Spleen (tissue), 13 donors: ENCODE measurements at places on chromosomes 2 and 18.

GRCh38 chr2:214543386-214543955 is 132.6 kb downstream of the VWC2L start:
- no peak overlapping the region for H3K27ac ChIP-seq
- no peaks in the 10 kb centered on the region for H3K4me1 ChIP-seq
- no peak overlapping the region for H3K4me3 ChIP-seq
- DNase-seq: no peak

DNA sequence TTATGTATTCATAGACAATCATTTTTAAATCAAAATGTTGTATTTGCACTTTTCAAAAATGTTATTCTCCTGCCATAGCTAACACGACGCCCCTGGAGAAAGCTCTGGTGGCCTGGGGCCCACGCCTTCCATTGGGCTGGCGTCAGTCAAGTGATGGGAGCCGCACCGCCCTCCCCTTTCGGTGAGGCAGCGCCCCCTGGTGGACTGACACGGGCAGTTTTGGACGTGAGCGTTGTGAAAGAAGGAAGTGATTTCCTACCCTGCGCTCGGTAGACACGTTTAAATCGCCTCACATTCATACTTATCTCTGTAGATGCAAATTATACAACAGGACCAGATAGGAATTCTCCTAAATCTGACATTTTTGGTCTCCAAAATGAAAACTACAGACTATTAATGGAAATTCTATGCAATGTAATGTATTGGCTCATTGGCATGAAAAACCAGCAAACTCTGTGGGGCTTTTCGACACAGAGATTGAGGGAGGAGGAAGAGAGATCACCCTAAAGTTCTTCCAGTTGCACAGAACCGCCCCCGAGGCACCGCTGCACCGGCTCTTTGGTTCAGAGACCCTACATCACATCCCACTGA is 326.2 kb upstream of the SOX11 start:
- no peak overlapping the region for H3K4me3 ChIP-seq
- H3K27me3 ChIP-seq: no peaks in the 10 kb centered on the region
- no peak for DNase-seq
- H3K36me3 ChIP-seq: no peaks in the 10 kb centered on the region
- H3K4me1 ChIP-seq: no peaks in the 10 kb centered on the region
- H3K27ac ChIP-seq: no peak overlapping the region

- no peaks in the 10 kb centered on the region for H3K36me3 ChIP-seq
- H3K4me3 ChIP-seq: no peak overlapping the region
- no peaks in the 10 kb centered on the region for H3K27me3 ChIP-seq
- no peak for DNase-seq
These were observed 30.8 kb upstream of the TNFAIP6 start for GRCh38 chr2:151326554-151326953.

DNA sequence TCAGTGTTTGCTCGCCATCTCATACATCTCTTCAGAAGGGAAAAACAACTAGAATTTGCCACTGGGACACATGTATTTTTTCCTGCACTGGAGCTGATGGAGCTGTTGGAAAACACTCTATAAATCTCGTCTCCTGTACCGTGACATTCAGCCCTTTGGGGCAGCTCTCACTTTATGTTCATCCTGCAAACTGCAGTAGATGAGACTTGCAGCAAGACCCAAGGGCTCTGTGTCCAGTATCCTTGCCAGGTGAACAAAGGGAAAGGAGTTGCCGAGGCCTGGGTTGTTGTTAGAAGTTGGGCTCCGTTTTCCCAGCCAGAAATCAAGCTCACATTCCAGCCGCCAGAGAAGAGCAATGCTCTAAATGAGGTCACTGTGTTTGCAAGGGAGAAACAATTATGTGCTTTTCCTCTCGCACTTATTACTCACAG is 285.1 kb downstream of the SLC4A3 start:
- H3K4me3 ChIP-seq: no peak overlapping the region
- H3K27me3 ChIP-seq: no peaks in the 10 kb centered on the region
- no peak for DNase-seq
- no peaks in the 10 kb centered on the region for H3K4me1 ChIP-seq
- H3K36me3 ChIP-seq: no peaks in the 10 kb centered on the region

GRCh38 chr2:129764376-129765325 is 214.8 kb upstream of the RAB6C start:
- peaks cover 11% of the 10 kb centered on the region for H3K27me3 ChIP-seq
- no peak overlapping the region for H3K4me3 ChIP-seq
- H3K36me3 ChIP-seq: no peaks in the 10 kb centered on the region
- DNase-seq: no peak
- H3K4me1 ChIP-seq: no peaks in the 10 kb centered on the region

DNA sequence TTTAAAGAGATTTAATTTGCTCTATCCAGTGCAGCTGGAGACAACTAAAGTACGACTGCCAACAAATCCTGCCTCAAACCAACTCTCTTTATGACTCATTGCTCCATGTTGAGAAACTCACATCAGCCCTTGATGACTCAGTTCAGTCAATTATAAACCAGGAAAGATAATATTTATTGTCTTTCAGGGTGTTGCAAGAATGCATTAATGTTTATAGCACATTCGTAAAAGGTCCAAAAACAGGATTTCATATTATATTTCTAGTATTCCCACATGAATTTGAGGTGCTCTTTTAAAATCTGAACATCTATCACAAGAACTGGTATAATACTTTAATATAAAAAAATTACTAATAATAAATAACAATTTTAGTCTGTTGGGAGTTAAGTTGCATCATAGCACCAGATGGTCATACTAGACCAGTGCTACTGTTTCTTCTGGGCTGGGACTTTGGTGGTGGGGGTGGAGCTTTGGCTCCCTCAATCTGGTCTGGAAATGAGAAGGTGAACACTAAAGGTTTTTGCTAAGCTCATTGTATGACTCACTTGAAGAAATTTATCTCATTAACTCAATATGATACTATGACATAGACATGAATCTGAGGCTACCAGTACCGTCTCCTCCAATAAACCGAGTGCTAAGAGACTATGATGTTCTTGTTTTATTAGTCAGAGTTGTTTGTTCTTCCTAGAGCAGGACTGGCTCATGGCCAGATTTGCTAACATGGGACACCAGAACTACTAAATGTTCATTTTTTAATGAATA is 26.6 kb upstream of the MAP3K20 start:
- no peak for DNase-seq
- no peaks in the 10 kb centered on the region for H3K36me3 ChIP-seq
- no peaks in the 10 kb centered on the region for H3K4me1 ChIP-seq
- H3K27me3 ChIP-seq: no peaks in the 10 kb centered on the region
- H3K4me3 ChIP-seq: no peak overlapping the region
- H3K27ac ChIP-seq: peak overlapping the region; percentile 22

- no peak overlapping the region for H3K27ac ChIP-seq
- no peaks in the 10 kb centered on the region for H3K27me3 ChIP-seq
- H3K36me3 ChIP-seq: no peaks in the 10 kb centered on the region
- DNase-seq: peak; percentile 48
- no peak overlapping the region for H3K4me3 ChIP-seq
These were observed 66.0 kb upstream of the HAAO start for GRCh38 chr2:42858140-42859005.

- H3K4me1 ChIP-seq: peaks cover 3% of the 10 kb centered on the region
- H3K4me3 ChIP-seq: no peak overlapping the region
- no peaks in the 10 kb centered on the region for H3K36me3 ChIP-seq
- H3K27me3 ChIP-seq: no peaks in the 10 kb centered on the region
- no peak for DNase-seq
- H3K27ac ChIP-seq: no peak overlapping the region
These were observed 90.1 kb downstream of the ACVR1 start for GRCh38 chr2:157785866-157786662.

DNA sequence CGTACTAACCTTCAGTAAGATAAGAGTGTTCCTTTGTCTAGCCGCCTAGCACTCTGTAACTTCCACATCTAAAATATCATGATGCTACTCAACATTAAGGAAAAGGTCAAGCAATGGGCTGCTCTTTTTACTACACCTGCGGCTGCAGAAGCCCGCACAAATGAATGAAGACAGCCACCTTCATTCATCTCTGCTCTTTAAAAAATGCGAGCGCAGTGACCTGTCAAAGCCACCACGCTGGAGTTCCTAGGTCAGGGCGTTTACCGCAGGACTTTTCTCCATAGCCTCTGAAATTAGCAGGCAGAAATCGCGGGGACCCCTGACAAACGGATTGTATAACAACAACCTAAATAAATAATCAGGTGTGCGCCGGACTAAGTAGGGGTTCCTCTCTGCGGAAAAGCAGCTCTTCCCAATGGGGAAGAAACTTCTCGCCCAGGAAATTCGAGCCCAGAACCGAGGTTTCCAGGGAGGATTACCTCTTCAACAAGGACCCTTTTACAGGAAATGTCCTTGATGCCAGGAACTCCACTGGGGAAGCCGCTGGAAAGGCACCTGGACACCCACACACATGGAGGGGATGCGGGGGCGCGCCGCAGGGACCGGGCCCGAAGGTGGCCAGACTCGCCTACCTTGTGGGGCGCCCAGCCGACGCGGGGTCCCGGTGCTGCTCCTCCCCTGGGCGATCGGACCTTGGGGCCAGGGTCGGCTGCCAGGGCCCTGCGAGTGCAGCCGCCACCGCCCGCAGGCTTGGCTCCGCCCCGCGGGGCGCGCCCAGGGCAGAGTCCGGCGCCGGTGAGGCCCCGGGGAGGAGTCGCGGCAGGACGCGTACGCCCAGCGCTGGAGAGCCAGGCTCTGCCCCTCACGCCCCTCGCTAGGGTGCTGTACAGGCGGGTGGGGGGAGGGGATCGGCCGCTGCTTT is at the start of gene CCDC68:
Gene CCDC68, minus strand, starts transcription at position 758 of the 922 bp plus-strand sequence. CDS start 16,670 bp downstream, outside the sequence.
- H3K4me3 ChIP-seq: peak within 1 kb of the TSS; percentile 29
- no peaks in the 10 kb centered on the region for H3K36me3 ChIP-seq
- peak within 1 kb of the TSS; percentile 74 for H3K27ac ChIP-seq
- H3K4me1 ChIP-seq: peaks cover 25% of the 10 kb centered on the region
- peak; percentile 84 for DNase-seq

DNA sequence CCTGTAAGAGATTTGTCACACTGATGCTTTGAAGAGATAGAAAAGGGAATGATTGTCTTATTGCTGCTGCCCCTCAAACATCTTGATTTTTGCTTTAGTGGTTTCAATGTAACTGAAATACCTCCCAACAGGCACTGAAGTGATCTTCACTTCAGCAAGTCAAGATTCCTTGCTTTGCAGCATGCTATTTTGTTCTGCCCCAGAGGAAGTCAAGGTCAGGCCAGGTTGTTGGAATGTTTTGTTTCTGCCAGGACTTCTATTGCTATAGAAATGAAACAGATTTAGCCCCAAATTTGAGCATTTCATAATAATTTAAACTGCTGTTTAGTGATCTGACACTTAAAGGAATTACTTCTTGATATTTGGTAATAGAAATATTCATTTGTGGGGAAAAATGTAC is 277.6 kb downstream of the ZNF804A start:
- no peak overlapping the region for H3K4me3 ChIP-seq
- DNase-seq: no peak
- H3K27me3 ChIP-seq: no peaks in the 10 kb centered on the region
- no peaks in the 10 kb centered on the region for H3K4me1 ChIP-seq
- H3K27ac ChIP-seq: no peak overlapping the region

DNA sequence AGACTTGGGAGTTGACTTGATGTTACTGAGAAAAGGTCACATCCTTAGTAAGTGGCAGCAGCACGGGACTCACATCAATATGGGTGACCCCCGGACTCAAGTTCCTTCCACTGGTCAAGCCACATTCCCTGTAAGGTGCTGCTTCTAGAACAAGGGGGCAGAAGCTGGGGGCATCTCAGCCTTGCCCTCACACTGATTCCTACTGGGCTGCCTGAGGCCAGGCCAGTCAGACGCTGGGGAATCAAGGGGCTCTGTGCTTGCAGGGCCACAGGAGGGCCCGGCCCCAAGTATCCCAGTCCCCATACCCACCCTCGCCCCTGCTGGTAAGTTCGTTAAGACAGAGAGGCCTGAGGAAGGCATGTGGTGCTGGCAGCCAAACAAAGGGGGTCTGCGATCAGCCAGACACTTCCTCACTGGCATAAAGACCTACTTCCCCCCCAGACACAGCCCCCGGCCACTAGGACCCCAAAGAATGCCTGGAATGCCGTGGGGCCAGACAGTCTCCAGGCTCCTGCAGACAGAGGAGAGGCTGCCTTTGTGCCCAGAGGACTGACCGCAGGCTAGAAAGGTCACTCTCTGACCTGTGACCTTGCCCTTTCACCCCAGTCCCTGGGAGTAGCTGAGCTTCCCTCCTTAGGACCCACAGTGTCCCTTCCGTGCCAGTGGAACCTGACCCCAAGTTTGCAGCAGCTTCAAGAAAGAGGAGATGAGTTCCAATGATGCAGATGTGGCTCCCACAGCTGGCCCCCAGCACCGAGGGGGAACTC is 83.6 kb downstream of the HS1BP3 start:
- no peak overlapping the region for H3K27ac ChIP-seq
- no peaks in the 10 kb centered on the region for H3K4me1 ChIP-seq
- H3K27me3 ChIP-seq: no peaks in the 10 kb centered on the region
- H3K4me3 ChIP-seq: no peak overlapping the region

DNA sequence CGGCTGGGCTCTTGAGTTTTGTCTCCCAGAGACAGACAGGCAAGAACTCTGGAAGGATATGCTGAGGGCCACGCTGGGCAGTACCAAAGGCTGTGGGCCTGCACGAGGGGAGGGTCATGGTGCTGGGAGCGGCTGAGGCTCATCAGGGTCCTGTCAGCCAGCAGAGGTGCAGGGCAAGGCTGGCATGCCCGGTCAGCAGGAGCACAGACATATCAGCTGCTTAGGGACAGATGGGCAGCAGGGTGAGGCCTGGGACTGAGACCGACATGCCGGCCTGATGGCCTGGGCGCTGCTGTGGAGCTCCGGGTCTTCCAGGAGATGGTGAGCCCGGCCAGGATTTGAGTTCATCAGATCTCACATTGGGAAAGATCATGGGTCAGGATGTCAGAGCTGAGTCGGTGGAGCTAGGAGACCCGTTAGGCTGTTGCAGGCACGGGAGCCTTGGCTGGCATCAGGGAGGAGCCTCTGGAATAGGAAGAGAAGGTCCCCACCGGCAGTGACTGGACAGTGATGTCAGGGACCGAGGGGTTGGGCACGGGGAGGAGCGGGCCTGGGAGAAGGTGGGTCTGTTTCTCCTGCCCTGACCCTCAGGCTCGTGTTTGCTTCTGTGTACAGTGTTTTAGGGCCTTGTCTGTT is 18.8 kb downstream of the CNDP2 start:
- no peaks in the 10 kb centered on the region for H3K27me3 ChIP-seq
- H3K27ac ChIP-seq: no peak overlapping the region
- peak; percentile 63 for DNase-seq
- H3K36me3 ChIP-seq: peaks cover 100% of the 10 kb centered on the region
- no peaks in the 10 kb centered on the region for H3K4me1 ChIP-seq

DNA sequence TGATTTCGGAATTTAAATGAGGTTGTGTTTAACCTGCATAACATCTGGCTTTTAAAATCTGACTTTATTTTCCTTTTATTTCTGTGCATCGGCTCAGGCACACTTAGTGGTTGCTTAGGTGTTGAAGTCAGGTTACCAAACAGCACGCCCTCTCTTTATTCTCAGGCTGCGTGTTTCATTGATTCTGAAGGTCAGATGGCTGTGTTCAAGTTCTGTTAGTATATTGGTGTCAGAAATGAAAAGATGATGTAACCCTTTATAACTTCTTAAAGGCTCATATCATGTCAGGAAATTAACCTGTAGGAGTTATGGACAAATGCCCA is 246.5 kb downstream of the LDLRAD4 start:
- peaks cover 33% of the 10 kb centered on the region for H3K4me1 ChIP-seq
- no peaks in the 10 kb centered on the region for H3K27me3 ChIP-seq
- no peaks in the 10 kb centered on the region for H3K36me3 ChIP-seq
- H3K27ac ChIP-seq: peak overlapping the region; percentile 71
- peak overlapping the region; percentile 46 for H3K4me3 ChIP-seq
